NCI-H1092 treated with DMSO at 0.1 percent for 48 hours (cell line): ENCODE measurements at places on chromosomes 13 and 19.

DNA sequence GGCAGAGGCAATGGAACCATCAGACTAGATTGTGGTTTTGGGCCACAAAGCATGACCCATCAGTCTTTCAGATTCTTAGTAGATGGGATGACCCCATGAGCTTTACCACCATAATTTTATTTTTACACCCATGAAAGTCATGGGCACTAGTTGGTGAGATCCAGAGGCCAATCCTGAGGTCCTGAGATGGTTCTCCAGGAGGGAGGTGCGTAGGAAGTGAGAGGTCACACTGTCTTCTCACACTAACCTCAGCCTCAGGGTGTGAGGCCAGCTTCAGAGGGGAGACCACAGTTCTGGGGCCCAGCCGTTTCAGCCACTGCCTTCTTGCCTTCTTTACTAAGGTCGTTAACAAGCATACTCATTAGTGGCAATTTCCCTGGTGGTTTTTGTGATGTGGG, 106.4 kb downstream of the AKAP11 start:
- no peak for DNase-seq

- no peak for DNase-seq
Observed at GRCh38 chr19:7177926-7178325, 108.4 kb downstream of the ZNF557 start.

- DNase-seq = no peak
Observed at GRCh38 chr13:55577082-55577846, 1563.5 kb upstream of the PRR20A start.

DNA sequence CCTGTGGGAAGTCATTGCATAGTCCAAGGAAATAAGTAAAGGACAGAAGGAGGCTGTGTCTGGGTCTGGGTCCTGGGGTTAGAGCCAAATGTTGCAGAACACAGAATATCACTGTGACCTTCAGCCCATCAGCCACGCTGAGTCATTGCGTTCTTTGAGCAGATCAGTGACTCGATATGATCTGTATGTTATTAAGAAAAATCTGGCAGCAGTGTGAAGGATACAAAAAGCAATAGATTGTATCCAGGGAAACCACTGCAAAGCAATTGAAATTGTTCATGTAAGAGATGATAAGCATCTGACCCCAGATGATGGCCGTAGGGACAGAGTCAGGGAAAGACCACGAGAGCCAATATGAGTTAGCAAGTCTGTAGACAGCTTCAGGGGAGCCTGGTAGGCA, 1575.1 kb upstream of the SLC10A2 start:
- no peak for DNase-seq

- DNase-seq = no peak
Observed at GRCh38 chr19:38519988-38520387, 86.5 kb downstream of the RYR1 start.

DNA sequence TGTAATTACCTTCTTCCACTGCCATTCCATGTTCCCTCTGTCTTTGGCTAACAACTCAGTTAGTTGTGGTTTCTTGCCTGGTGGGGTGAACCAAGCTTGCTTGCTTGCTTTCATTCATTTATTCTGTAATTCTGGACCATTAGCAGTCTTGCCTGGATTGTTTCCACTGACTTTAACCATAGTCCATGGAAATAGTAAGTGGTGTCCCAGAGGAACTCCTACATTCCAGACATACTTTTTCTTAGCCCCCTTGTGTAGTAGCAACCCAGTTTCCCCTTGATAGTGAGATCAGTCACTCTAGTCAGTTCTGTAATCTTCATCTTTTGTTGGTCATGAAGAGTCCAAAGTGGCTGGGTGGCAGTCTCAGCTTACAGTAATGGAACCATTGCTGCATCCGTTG, 23.2 kb downstream of the PDS5B start:
- DNase-seq = no peak

GRCh38 chr19:7989071-7989575, 16.3 kb downstream of the ELAVL1 start:
- DNase-seq = no peak

DNA sequence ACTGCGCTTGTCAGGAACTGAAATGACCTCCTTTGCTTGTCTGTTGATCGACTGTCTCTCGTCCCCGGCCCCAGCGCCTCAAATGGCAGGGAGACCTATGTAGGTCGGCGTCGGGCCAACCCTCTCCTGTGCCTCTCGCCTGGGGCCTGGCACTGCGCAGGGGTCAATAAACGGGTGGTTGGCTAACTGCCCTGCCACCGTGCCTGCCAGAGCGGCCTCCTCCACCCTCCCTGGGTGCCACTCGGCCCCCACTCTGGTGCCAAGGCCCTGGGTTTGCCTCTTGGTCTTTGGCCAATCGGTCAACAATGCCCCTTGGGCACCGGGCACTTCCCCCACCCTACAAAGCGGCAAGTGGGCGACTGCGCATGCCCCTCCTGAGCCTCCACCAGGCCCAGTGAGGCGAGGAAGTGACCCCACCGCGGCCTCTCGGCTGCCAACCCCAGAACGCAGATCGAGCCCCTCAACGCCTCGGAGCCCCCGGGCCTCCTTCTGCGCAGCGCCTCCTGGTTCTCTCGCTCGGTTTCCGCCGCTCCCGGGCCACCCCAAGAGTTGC, 1.1 kb downstream of the KEAP1 start:
- DNase-seq = peak; percentile 87

DNA sequence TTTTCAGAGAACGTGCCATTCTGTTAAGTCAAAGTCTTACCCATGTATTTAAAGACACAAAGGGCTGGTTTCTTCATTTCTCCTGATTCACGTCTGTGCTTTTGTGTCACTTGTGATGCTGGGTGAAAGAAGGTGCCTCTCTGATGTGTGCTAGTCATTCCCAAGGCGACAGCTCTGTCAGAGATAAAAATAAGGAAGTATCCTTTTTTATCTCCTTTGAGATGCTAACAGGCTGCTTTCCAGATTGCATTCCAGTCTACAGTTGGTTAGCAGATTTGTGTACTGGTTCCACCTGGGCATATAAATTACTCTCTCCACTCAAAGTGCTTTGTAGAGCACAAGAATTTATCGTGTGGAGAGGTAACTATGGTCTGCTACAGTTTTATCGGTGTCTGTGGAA, 33.5 kb upstream of the DCT start:
- no peak for DNase-seq
